ENCODE measurements at places on chromosomes 6 and 20. TPM values are rescaled to one million over a fixed set of nuclear protein-coding genes. Genes with fewer than 3 reads are reported as not detected.

Gene OSBPL2
- total RNA-seq: 23.6 TPM

Gene STX11
- 17.2 TPM for total RNA-seq

Gene BMP5
- not detected for total RNA-seq

- H3K27me3 ChIP-seq: no peaks in the 10 kb centered on the region
- no peak for DNase-seq
- H3K27ac ChIP-seq: no peak overlapping the region
- no peak overlapping the region for H3K4me3 ChIP-seq
Observed at GRCh38 chr20:35187584-35188190, 15.8 kb downstream of the PROCR start.

- no peak overlapping the region for H3K27ac ChIP-seq
- H3K27me3 ChIP-seq: no peaks in the 10 kb centered on the region
- no peak for DNase-seq
- no peaks in the 10 kb centered on the region for H3K36me3 ChIP-seq
Observed at GRCh38 chr20:52340036-52340634, 148.6 kb upstream of the ZFP64 start.

DNA sequence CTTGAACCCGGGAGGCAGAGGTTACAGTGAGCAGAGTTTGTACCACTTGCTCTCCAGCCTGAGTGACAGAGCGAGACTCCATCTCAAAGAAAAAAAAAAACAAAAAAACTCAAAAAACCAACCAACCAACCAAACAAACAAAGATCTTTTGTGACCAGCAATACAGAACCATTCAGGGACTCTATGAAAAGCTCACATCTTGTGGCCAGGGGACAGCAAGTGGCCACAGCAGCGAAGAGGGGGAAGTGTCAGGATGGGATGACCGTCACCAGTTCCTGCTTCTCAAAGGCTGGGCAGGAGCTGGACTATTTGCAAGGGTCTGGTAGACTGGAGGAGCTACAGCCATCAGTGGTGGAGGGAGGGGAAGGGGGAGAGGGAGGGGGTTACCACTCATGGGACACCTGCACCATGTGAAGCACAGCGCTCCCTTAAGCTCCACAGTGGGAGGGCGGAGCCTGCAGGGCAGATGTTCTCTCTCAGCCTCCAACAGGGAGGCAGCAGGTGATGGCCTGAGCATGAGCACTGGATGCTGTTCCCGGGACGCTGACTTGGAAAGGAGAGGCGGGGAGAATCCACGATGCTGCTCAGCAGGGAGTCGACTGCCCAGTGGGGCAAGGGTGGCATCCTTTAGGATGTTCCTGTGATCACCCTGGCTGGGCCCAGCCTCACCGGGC, 19.7 kb upstream of the ULBP3 start:
- no peak for DNase-seq
- H3K4me3 ChIP-seq: no peak overlapping the region
- H3K27me3 ChIP-seq: no peaks in the 10 kb centered on the region
- no peak overlapping the region for H3K27ac ChIP-seq

DNA sequence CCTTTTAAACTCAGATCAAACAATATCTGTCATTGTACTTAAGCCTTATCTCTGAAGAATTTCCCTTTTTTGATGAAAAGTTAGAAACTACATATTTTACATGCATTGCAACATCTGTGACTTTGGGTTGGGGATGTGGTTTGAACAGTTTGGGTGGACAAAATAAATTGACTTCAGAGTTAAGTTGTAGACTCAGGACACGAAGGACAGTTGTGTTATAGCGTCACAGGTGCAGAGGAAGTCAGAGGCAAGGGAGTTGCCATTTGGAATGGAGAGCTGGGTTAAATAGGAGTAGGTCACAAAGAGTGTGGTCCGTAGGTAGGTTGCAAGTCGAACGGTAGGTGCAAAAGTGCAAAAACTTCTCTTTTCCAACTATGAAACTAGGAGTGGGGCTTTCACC, 46.0 kb downstream of the ZFAND3 start:
- no peak overlapping the region for H3K27ac ChIP-seq
- no peak for DNase-seq
- H3K4me3 ChIP-seq: no peak overlapping the region
- no peaks in the 10 kb centered on the region for H3K27me3 ChIP-seq
- peaks cover 2% of the 10 kb centered on the region for H3K36me3 ChIP-seq
- peaks cover 75% of the 10 kb centered on the region for H3K4me1 ChIP-seq

GRCh38 chr20:18223409-18223808, 64.9 kb upstream of the ZNF133 start:
- no peak overlapping the region for H3K27ac ChIP-seq
- H3K27me3 ChIP-seq: peaks cover 9% of the 10 kb centered on the region
- no peaks in the 10 kb centered on the region for H3K36me3 ChIP-seq

DNA sequence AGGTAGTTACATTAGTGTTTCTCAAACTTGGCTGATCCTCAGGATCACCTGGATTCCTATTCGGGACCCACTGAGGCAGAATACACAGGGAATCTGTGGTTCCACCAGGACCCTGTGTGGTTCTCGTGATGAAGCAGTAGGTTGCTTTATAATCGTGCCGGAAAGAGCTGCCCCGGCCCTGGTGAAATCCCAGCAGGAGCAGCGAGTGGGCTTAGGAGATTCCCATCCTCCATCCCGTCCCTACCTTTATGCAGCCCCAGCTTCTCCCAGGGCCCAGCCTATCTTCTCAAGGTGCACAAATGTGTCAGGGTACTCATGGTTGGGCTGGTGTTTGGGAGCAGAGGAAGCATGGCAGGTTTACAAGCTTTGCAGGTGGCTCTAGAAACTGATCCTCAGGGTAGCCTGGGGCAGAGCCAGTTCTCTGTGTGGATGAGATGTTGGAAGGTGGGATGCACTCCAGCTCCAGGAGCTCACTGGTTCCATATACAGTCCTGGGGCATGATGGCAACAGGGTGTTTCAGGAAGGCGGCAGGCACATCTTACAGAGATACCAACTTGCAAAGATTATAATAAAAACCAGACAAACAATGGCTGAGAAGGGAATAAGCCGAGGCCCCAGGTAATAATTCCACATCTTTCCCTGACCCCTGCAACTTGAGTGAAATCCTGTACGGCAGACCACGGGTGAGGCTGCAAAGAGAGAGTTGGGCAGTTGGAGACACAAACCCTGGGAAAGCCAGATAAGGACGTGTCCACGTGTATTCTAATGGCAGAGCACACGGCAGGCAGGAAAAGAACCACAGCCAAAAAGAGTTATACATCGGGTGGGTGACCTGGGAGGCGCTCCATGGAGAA, 5.9 kb downstream of the SLC22A1 start:
- H3K4me3 ChIP-seq: no peak overlapping the region
- peaks cover 4% of the 10 kb centered on the region for H3K4me1 ChIP-seq
- no peaks in the 10 kb centered on the region for H3K36me3 ChIP-seq

- no peak overlapping the region for H3K27ac ChIP-seq
- no peak for DNase-seq
- no peaks in the 10 kb centered on the region for H3K4me1 ChIP-seq
Observed at GRCh38 chr6:45896783-45897441, 118.7 kb downstream of the CLIC5 start.

GRCh38 chr20:19784511-19785172, 26.6 kb downstream of the RIN2 start:
- H3K4me1 ChIP-seq: no peaks in the 10 kb centered on the region
- H3K4me3 ChIP-seq: no peak overlapping the region
- no peaks in the 10 kb centered on the region for H3K36me3 ChIP-seq
- peaks cover 10% of the 10 kb centered on the region for H3K27me3 ChIP-seq

DNA sequence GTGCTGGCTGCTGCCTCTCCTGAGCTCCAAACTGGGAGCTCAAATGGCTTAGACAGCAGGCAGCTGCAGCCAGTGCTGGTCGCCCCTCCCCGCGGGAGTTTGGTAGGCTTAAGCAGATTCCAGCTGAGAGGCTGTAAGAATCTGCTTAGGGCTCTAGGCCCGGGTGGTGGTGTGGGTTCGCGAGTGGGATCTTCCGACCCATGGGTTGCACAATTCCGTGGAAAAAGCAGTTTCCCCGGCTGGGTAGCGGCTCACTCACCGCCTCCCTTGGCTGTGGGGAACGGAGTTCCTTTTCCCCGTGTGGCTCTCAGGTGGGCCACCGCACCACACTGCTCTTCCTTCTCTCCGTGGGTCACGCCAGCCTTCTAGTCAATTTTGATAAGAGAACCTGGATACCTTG, 232.5 kb downstream of the PKHD1 start:
- H3K4me1 ChIP-seq: no peaks in the 10 kb centered on the region
- no peak overlapping the region for H3K27ac ChIP-seq
- no peak for DNase-seq
- no peaks in the 10 kb centered on the region for H3K36me3 ChIP-seq

- H3K27me3 ChIP-seq: no peaks in the 10 kb centered on the region
- peaks cover 32% of the 10 kb centered on the region for H3K4me1 ChIP-seq
- DNase-seq: no peak
- no peaks in the 10 kb centered on the region for H3K36me3 ChIP-seq
- no peak overlapping the region for H3K4me3 ChIP-seq
Observed at GRCh38 chr6:149168968-149169367, 148.5 kb upstream of the TAB2 start.

GRCh38 chr6:96391776-96392360, 129.7 kb upstream of the UFL1 start:
- H3K36me3 ChIP-seq: no peaks in the 10 kb centered on the region
- peaks cover 6% of the 10 kb centered on the region for H3K27me3 ChIP-seq
- H3K27ac ChIP-seq: no peak overlapping the region
- no peak overlapping the region for H3K4me3 ChIP-seq
- H3K4me1 ChIP-seq: peaks cover 2% of the 10 kb centered on the region

- peak overlapping the region; percentile 27 for H3K27ac ChIP-seq
- no peaks in the 10 kb centered on the region for H3K27me3 ChIP-seq
- H3K4me3 ChIP-seq: peak overlapping the region; percentile 87
- H3K4me1 ChIP-seq: peaks cover 33% of the 10 kb centered on the region
- H3K36me3 ChIP-seq: peaks cover 35% of the 10 kb centered on the region
Observed at GRCh38 chr6:30913721-30914075, 340 bp upstream of the VARS2 start.

GRCh38 chr6:88650029-88650619, 313.3 kb downstream of the RNGTT start:
- H3K36me3 ChIP-seq: peaks cover 16% of the 10 kb centered on the region
- no peak for DNase-seq
- H3K27ac ChIP-seq: no peak overlapping the region
- H3K27me3 ChIP-seq: no peaks in the 10 kb centered on the region

DNA sequence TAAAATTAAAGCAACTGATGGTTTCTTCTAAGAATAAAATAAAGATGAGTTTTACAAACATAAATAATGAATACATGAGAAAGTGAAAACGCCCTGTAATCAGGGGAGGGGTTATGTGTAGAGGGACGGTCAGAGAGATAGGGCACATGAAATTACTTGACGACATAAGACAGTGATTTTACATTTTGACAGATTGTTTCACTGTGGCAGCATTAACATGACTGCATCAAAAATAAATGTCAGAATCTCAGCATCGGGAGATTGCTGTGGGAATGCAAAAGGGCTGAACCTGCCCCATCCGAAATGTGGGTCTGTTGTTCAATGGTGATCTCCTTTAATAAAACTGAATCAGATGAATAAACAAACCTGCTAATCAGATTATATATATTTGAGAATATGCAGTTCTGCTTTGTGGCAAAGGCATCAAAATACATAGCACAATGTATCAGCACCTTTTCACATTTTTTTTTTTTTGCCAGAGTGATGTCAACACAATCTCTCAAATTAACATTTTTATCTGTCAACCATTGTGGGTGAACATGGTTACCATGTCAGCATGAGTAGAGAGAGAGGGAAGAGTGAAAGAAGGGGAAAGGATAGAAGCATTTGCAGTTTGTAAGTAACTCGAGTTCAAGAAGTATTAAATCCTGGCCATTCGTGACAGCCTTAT, 177.1 kb upstream of the MAN1A1 start:
- no peaks in the 10 kb centered on the region for H3K4me1 ChIP-seq
- no peak overlapping the region for H3K4me3 ChIP-seq
- no peak overlapping the region for H3K27ac ChIP-seq
- DNase-seq: no peak
- peaks cover 6% of the 10 kb centered on the region for H3K27me3 ChIP-seq
